ENCODE measurements at places on chromosomes 4 and X. TPM values are rescaled to one million over a fixed set of nuclear protein-coding genes. Genes with fewer than 3 reads are reported as not detected.

GRCh38 chrX:13685126-13685763 is 3.7 kb upstream of the RAB9A start:
- DNase-seq = no peak

- DNase-seq = no peak
Measured at GRCh38 chrX:20547611-20548051, 280.9 kb upstream of the RPS6KA3 start.

DNA sequence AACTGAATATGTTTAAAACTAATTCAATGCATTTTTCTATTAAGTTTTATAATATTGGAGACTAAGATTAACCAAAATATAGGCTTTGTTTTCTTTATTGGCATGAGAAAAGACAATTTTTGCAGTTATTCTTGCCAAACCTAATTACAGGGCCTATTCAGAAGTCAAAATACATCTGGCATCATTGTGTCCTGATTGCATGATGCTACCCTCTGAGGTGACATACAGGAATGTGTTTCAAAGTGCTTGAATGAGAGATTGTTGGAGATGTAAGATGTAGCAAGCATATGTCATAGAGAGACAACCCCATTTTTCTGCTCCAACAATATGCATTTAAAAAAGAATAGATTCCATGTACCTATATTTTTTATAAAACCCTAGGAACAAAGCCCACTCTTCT is 1036.4 kb downstream of the PCDH18 start:
- DNase-seq = no peak

Gene PNMA5
- total RNA-seq = not detected

Gene SYTL5
- not detected for total RNA-seq
